ENCODE measurements at places on chromosomes 5 and 9.

GRCh38 chr9:3893519-3893918 is 367.7 kb upstream of the RFX3 start:
- no peak for DNase-seq

DNA sequence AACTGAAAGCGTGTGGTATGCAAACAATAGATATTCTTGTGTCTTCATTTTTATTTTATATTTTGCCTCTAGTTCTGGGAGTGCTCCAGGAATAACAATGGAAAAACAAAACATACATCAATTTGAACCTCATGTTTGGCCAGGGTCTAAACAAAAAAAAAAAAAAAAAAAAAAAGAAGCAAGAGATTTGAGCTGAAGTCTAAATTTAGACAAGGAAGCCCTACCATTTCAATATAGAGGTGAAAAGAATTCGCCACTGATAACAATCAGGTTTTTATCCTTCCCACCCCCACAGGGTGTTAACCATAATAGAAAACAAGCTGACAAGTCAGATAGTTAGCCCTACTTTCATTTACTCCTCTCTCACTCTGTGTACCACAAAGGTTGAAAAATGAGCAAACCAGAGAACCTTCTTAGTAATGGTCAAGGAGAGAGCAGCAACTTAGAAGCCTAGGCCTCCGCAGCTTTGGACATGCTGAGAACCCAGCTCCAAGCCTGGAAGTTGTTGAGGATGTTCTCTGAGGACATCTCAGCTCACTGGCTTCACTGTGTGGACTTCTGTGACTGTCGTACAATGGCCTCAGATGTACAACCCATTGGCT is 118.2 kb upstream of the HMHB1 start:
- no peak for DNase-seq

DNA sequence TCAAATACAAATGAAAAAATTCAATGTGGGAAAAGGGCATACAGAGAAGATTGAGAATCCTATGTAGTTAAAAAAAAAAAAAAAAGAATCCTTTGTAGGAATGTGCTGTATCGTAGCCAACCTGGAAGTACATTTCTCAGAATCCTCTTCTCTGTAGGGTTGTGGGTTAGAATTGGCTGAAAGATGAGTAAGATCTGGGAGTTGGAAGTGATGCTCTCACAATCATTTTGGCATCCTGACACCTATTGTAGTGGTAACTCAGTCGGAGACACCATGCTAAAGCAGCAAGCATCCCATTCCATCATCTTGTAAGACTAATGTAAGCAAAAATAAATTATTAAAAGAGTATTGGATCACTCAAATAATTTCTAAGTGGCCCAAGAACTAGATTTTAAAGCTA is 30.6 kb downstream of the MRPL22 start:
- no peak for DNase-seq

DNA sequence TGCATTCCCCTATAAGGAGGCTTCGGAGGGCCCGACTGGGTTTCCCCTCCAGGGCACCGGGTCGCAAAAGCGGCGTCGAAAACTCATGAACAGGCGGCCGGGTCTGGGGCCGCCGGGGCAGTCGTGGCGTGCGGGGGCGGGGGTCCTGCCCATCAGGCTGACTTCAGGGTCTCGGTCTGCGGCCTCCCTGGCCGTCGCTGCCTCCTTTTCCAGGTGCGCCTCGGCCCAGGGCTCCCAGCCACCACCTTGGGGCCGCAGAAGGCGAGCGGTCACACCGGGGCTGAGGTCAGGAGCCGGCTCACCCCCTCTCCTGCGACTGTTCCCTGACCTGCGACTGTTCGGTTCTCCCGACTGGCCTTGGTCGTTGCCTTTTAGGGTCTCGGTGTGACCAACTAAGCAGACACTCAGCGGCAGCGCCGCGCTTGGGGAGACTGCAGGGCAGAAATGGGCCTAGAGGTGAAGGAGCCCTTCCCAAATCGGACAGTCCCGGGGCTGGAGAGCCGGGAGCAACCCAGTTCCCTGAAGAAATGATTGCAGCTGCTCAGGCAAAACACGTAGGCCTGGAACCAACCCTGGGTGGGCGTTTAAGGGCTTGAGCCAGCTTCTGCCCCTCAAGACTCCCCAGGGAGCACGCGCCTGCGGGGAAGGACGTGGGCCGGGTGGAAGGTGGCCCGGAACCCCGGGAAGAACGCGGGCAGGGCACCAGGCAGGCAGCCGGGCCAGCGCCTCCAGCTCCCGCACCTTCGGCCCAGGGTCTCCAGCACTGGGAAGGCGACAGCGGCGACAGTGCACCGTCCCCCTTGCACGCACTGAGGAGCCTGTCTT is 11.2 kb downstream of the IRX2 start:
- no peak for DNase-seq

- no peak for DNase-seq
Observed at GRCh38 chr5:106020894-106021293, 1649.8 kb downstream of the EFNA5 start.

DNA sequence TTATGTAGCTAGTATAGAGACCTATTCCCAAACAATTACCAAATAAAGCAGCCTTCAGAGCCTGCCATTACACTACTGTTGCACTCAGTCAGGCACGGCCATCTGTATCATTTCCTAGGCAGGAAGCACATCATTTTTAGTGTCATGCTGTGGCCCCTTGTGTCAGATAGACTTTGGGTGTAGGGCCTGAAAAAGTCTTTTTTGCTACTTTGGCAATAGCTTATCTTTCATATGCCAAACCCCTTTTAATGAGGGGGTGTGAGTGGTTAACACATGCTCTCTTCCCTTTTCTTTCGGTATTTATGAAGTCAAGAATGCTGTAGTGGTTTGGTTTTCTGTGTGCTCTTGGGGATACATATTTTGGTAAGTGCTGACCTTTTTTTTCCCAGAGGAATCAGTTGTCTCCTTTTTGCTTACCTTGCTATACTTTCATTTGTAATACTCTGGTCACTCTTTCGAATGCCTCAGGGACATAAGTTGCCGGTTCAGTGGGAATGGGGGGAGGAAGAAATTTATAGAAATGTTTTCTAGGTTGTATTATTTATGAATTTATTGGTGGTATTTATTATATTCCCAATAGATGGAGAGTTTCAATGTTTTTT is 209.8 kb downstream of the CSNK1G3 start:
- no peak for DNase-seq

- no peak for DNase-seq
Observed at GRCh38 chr5:69364850-69365249, 4.5 kb downstream of the AK6 start.
